ENCODE measurements at places on chromosomes 4 and X. TPM values are rescaled to one million over a fixed set of nuclear protein-coding genes. Genes with fewer than 3 reads are reported as not detected.

The CHST7 gene
- total RNA-seq, result 10.7 TPM

The CLCN3 gene
- 45.3 TPM for total RNA-seq

The GRID2 gene
- total RNA-seq, result not detected

- no peak overlapping the region for H3K27ac ChIP-seq
- H3K36me3 ChIP-seq, result peaks cover 5% of the 10 kb centered on the region
- no peak for DNase-seq
- H3K4me3 ChIP-seq, result no peak overlapping the region
- no peaks in the 10 kb centered on the region for H3K27me3 ChIP-seq
Observed at GRCh38 chr4:86924811-86925210, 10.0 kb upstream of the AFF1 start.

- H3K4me1 ChIP-seq, result no peaks in the 10 kb centered on the region
- no peak overlapping the region for H3K27ac ChIP-seq
- no peaks in the 10 kb centered on the region for H3K27me3 ChIP-seq
- no peak overlapping the region for H3K4me3 ChIP-seq
- no peak for DNase-seq
Observed at GRCh38 chrX:10197279-10198210, 40.8 kb downstream of the CLCN4 start.

DNA sequence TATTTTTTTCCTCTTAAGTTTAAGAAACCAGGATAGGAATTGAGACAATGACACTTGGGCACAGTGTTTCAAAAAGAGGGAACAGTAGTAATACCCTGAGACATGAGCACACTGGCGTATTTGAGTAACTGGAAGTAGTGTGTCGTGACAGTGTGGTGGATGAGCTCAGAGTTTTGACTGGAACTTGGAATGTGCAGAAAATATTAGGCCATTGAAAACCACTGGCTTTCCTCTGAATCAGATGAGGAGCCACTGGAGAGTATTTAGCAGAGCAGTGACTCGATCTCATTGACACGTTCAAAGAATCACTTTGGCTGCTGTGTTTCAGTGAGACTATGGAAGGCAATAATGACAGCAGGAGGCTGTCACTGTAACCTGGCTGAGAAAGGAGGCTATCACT is 1531.2 kb downstream of the STIM2 start:
- DNase-seq, result no peak
- H3K4me1 ChIP-seq, result no peaks in the 10 kb centered on the region
- H3K36me3 ChIP-seq, result no peaks in the 10 kb centered on the region
- H3K27me3 ChIP-seq, result no peaks in the 10 kb centered on the region

DNA sequence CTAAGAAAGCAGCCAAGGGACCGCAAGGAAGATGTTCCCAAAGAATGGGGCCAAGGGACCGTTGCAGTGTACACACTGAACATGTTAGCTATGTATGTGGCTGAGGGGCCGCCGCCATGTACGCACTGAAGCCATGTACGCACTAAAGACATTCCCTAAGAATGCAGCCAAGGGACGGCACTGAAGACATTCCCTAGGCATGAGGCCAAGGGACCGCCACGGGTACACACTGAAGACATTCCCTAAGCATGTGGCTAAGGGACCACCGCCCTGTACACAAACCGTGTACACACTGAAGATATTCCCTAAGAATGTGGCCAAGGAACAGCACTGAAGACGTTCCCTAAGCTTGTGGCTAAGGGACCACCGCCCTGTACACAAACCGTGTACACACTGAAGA is 54.0 kb downstream of the DHRSX start:
- H3K4me3 ChIP-seq, result no peak overlapping the region
- no peaks in the 10 kb centered on the region for H3K27me3 ChIP-seq
- H3K4me1 ChIP-seq, result no peaks in the 10 kb centered on the region
- DNase-seq, result no peak
- no peaks in the 10 kb centered on the region for H3K36me3 ChIP-seq

GRCh38 chrX:143081231-143081630 is 55.5 kb downstream of the SPANXN4 start:
- H3K36me3 ChIP-seq, result no peaks in the 10 kb centered on the region
- no peak overlapping the region for H3K27ac ChIP-seq
- no peak overlapping the region for H3K4me3 ChIP-seq
- H3K4me1 ChIP-seq, result no peaks in the 10 kb centered on the region
- H3K27me3 ChIP-seq, result no peaks in the 10 kb centered on the region
- no peak for DNase-seq

DNA sequence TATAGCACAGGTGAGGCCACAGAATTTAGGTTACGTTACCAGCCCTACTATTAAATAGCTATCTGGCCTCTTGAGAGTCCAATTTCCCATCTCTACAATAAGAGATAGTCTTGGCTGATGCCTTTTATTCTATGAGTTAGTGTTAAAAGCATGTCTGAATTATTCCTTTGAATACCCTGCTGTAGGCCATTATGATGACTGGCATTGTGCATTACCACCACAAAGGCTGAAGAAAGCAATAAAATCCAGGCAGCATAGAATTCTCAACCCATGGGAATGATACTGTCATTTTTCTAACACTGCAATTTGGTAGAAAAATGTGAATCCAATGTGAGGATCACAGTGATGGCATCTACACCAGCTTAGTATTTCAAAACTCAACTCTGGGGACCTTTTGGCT is 51.4 kb downstream of the OTC start:
- no peak overlapping the region for H3K27ac ChIP-seq
- no peaks in the 10 kb centered on the region for H3K36me3 ChIP-seq
- H3K4me3 ChIP-seq, result no peak overlapping the region
- no peaks in the 10 kb centered on the region for H3K27me3 ChIP-seq
- no peak for DNase-seq

- no peak for DNase-seq
- H3K4me1 ChIP-seq, result no peaks in the 10 kb centered on the region
- H3K4me3 ChIP-seq, result no peak overlapping the region
- no peaks in the 10 kb centered on the region for H3K27me3 ChIP-seq
- no peak overlapping the region for H3K27ac ChIP-seq
Observed at GRCh38 chrX:15680401-15680800, 15.8 kb upstream of the CLTRN start.
